Lung microvascular endothelial cell (primary cell): ENCODE measurements at places on chromosomes 2 and 18. TPM values are rescaled to one million over a fixed set of nuclear protein-coding genes. Genes with fewer than 3 reads are reported as not detected.

GRCh38 chr2:217058791-217059755 lies 199.2 kb upstream of the TNP1 start:
- peak; percentile 85 for DNase-seq

DNA sequence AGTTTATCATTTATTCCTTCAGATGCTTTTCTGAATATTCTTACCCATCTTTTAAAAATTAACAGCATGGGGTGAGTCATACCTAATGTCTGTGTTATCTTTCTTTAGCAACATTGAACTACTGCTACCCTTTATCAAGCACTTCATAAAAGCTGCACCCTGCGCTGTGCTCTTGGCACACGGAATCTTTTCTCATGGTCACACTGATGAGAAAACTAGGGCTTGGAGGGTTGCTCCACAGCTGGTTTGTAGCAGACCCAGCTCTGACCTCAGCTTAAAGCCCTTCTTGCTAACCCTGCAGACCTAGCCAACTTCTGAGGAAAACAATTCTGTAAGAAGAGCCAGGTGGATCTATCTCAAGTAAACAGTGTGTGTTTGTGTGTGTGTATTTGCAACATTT lies 106.3 kb downstream of the RNF144A start:
- no peak for DNase-seq

DNA sequence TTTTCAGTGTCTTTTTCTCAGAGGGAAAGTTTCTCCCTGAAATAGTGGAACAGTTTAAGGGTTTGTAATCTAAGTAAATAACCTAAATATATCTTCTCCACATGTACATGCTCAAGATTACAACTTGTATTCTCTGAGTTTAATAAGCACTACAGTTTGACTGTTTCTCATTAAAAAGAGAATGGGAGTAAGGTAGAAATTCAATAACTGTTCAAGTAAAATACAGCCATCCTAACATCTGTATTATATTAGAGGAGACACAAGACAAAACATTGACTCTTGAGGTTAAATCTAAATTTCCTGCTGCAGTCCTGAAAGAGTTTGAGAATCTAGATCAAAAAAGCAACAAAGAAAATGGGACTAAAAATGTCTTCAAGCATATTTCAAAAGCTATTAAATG lies 73.0 kb upstream of the ZNF397 start:
- DNase-seq = no peak

- no peak for DNase-seq
Observed at GRCh38 chr2:128691526-128691925, 372.9 kb upstream of the HS6ST1 start.

- no peak for DNase-seq
Observed at GRCh38 chr2:232348936-232349335, 29.6 kb upstream of the ALPP start.

DNA sequence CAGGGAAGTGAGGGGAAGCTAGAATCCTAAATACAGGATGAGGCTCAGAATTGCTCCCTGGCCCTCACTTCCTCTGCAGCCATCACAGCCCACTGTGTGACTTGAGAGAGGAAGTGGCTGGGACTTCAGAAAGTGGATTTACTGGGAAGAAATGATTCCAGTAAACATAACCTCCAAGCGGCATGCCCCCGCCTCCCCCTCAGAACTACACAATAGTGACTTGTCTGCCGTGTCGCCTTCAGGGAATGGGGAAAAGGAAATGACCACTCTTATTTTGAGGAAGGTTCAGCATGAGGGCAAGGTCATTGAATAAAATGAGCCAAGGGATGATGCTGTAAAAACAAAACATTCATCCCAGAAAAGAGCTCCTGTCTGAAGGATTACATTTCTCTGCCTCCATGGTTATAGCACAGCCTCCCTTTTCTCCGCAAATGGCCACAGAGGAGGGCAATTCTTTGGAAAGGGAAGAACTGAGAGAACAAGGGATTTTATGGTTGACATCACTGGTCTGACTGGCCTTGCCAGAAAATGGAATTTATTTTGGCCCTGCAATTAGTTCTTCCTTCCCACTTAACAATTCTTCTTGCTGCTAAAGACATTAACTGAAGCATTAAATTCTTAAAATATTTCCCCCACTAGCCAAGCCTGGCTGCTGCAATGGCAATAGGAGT lies 78.9 kb upstream of the DAPL1 start:
- peak; percentile 94 for DNase-seq

- no peak for DNase-seq
Observed at GRCh38 chr2:5713101-5713500, 20.9 kb downstream of the SOX11 start.

DNA sequence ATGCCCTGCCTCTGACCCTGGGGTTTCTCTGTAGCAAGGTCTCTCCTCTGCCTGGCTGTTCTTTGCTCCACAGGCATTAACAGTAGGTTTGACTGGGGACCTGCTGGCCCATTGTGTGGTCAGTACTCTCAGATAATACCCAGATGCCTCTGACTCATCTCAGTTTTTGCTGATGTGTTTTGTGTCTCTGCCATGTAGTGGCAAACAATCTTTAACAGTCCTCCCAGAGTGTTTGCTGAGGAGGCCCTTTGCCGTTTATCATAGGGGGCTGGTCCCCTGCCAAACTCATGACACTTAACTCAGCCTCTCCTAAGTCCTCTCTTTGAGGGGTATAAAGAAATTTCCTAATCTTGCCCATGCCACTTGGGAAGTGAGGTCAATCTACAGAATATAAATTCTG lies 793.7 kb upstream of the FANCL start:
- no peak for DNase-seq

GRCh38 chr2:29213888-29214291 lies 98.7 kb downstream of the CLIP4 start:
- peak; percentile 9 for DNase-seq

GRCh38 chr2:218123986-218124385 lies 1.8 kb upstream of the CXCR2 start:
- no peak for DNase-seq

- no peak for DNase-seq
Observed at GRCh38 chr18:3360211-3360610, 89.8 kb upstream of the TGIF1 start.

DNA sequence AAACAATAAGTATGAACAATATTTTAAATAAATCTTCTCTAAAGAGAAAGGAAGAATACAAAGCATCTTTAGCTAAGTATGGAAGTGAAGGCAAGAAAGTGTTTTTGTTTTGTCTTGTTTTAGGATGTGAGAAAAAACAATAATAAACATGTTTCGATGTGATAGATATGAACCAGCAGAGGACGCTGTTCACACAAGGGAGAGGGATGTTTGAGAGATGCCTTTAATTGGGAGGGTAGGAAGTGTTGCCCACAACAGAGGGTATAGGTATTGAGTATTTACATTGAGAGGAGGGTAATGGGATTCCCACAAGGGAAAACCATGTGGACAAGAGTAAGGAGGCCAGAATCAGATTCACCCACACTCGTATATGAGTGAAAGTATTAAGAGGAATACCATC lies 55.1 kb downstream of the CDH19 start:
- no peak for DNase-seq

DNA sequence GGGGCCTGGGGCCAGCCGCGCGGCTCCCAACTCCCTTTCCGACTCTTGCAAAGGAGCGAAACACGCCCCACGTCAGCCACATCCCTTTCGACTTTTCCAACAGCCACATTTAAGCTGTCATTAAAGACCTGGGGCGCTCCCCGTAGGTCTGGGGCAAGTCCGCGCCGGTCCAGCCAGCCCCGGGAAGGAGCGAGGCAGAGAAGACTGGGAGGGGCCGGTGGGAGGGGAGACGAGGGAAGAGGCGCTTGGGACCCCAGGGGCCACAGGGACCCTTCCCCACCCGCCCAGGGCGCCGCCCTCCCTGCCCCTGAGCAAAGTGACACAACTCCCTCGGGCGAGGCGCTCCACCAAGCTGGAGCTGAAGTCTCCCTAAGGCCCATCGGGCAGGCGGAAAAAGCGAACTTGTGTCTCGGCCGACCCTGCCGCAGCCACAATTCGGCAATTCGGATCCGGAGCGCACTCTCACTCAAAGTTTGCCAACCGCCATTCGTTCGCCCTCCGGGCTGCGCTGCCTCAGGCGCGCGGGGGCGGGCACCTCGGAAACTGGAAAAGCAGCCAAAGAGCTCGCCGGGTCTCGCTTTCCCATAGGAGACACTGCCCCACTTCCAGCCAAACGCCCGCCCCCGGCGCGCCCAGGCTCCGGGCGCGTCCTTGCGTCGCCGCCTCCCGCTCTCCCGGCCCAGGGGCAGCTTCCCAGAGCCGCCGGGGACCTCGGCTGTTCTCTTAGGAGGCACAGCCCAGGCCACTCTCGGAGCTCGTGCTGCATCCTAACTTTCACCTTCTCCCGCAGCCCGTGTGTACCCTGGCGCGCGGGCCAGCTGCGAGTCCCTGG lies 1.1 kb upstream of the KCTD1 start:
- DNase-seq = peak; percentile 40

DNA sequence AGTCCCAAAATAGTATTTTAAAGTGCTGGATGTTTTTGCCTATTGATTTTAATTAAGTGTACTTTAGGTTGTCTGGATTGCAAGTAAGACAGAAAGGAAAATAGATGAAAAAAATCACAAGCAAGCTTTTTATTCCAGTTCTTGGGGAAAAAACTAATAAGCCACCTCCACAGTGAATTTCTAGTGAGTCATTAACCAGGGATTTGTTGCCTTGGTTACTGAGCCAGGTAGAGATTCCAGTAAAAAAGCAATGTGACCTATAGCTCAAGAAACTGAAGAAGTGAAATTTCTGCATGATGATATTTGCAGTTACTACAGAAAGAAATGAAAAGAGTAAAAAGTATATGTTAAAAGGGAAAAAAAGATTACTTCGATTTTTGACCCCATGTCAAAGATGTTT lies 160.6 kb downstream of the METTL4 start:
- no peak for DNase-seq

DNA sequence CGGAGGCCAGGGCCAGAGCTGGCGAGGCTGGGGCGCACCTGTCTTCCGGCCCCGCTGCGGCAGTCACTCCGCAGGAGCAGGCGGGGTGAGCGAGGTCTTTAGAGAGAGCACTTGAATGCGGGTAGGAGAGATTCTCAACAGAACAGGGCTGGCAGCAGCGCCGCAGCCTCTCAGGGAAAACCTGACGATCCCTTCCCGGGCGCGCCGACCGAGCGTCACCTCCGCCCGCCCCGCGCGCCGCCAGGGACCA lies 526 bp downstream of the PRKRA start:
- DNase-seq = no peak

DNA sequence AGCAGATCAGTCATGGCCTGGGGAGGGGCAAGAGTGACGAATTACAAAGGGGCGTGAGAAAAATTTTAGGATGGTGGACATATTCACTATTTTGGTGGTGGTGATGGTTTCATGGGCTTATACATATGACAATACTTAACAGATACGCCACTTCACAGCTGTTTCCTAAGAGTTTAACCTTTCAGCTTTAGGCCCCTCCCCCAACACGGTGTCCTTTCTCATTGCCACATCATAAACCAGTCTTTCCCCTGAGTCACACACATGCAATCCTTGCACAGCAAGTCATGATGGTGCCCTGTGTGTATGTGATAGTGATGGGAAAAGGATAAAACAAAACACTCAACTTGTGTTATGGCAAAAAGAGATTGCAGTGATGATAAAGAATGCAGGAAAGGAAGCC lies 47.6 kb upstream of the IL1R1 start:
- peak; percentile 92 for DNase-seq

DNA sequence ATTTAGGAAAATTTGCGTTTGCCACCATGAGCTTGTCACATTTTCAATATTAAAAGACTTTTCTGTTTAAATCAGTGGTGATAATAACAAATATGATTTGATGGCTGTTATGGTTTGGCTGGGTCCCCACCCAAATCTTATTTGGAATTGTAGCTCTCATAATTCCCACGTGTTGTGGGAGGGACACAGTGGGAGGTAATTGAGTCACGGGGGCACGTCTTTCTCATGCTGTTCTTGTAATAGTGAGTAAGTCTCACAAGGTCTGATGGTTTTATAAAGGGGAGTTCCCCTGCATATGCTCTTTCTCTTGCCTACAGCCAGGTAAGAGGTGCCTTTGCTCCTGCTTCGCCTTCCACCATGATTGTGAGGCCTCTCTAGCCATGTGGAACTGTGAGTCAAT lies 83.4 kb upstream of the RGPD4 start:
- DNase-seq = no peak

GRCh38 chr18:78713069-78713468 lies 266.5 kb upstream of the SALL3 start:
- DNase-seq = no peak

DNA sequence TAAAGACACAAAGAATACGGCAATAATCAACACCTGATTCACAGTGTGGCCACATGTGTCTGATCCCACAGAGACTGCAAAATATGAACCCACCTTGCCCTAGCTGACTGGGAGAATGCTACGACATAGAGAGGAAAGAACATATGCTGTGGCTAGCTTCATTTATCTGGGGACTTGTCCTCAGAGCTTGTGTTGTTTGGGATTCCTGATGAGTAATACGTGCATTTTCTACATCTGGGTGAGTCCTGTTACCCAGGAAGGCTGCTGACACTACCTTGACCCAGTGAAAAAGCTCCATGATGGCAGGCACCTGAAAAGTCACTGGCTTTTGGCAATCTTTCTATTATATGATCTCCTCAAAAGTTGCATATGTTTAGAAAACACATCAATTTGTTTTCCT lies 427.7 kb upstream of the LYPD1 start:
- no peak for DNase-seq

- DNase-seq = peak; percentile 71
Observed at GRCh38 chr2:133561045-133561852, 7.0 kb downstream of the NCKAP5 start.

DNA sequence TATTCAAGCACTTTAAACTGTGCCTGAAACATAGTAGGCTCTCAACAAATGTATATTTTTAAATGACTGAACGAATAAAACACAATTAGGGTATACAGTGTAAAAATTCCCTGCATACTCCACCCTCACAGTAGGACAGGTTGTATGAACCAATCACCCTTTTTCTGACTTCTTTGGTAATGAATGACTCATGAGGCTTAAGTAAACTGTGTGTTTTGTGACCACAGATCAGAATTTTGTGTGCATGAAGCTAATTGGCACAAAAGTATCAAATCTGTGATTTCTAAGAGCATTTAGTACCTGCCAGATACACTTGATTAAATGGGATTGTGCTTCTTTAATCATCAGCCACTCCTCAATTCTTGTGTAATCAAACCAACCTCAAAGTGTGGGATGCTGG lies 109.9 kb upstream of the MAP4K3 start:
- DNase-seq = no peak

TAF4B gene
- total RNA-seq = 1.1 and 1.4 TPM in 2 replicates

ALPG gene
- not detected in 2 replicates for total RNA-seq

TRAPPC8 gene
- total RNA-seq = 44.5 and 56.5 TPM in 2 replicates

LRRTM1 gene
- total RNA-seq = not detected in 2 replicates

DSC1 gene
- total RNA-seq = under 0.01 TPM in 1 of 2 replicates, not detected in the other

SLC5A7 gene
- total RNA-seq = not detected in 2 replicates

CTAGE1 gene
- total RNA-seq = not detected in 2 replicates
